ENCODE measurements at places on chromosomes 3 and 15.

- DNase-seq: no peak
These were observed 135.1 kb downstream of the TBL1XR1 start for GRCh38 chr3:177062052-177062732.

- DNase-seq: no peak
These were observed 1.1 kb upstream of the OR4F15 start for GRCh38 chr15:101810876-101811275.

DNA sequence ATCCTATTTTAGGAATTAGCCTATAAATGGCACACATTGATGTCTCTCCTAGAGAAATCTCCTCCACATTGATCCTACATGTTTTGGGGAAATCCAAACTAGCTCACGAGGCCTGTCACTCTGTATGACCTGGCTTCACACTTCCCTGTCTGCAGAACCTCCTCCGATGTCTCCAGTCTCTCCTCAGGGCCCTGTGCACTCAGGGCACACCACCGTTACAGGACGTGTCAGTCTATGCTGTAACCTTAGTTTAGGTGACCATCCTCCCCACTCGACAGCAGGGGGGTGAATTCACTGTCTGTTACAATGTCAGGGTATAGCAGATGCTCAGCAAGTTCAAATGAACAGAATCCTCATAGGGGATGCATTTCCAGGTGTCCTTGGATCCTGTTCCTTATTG, 249.1 kb downstream of the OCA2 start:
- DNase-seq: no peak

- DNase-seq: peak; percentile 37
These were observed 128.3 kb downstream of the ALCAM start for GRCh38 chr3:105495021-105495420.

DNA sequence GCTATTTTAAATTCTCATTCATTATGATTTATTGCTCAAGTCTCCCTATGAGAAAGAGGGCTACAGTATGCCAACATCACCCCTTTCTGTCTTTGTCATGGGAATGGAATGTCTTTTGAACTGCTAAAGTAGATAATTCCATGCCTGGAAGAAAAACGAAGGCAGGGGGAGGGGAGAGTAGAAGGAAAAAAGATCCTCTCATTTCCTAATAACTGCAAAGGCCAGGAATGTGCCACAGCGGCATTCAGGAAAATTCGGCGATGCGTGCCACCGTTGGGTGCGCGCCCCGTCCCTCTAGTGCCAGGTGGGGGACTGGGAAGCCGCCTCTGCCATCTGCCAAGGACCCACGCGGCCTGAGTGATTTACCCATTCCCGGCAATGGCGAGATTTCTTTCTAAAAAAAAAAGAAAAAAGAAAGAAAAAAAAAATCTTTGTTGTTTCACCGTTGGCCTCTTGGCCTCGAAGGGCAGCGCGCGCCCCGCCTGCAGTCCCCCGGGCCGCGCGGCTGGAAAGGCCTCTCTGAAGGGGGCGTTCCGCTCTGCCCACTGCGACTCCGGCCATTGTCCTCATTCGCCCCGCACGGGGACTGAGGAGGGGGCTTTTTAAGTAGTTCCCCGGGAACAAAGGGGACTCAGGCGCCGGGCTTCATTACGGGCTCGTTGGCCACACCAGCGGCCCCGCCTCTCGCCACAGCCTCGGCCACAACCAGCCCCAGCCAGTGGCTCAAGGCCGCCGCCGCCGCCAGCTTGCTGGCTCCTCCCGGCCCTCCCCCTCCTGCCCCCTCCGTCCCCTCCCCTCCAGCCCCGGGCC, 54.5 kb downstream of the CPN2 start:
- DNase-seq: no peak

DNA sequence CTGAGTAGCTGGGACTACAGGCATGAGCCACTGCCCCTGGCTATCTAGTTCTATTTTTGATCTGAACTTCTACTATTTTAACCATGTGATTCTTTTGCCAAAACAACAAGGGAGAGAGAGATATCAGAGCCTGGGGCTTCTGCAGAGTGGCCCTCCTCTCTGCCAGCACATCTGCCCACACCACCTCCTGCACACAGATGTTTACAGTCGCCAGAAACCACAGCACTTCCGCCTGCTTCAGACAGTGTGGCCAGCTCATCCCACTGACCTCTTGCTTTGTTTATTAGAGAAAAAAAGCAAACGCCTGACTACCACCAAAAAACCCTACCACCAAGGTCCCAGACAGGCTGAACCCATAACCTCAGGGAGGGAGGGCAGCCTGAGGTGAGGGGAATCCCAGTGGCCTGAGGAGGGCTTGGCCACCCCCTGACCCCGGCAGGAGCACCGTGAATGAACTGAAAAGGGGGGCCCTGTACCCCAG, 85.9 kb upstream of the ABHD2 start:
- DNase-seq: peak; percentile 33

- no peak for DNase-seq
These were observed 204.7 kb downstream of the SV2B start for GRCh38 chr15:91304786-91305185.

DNA sequence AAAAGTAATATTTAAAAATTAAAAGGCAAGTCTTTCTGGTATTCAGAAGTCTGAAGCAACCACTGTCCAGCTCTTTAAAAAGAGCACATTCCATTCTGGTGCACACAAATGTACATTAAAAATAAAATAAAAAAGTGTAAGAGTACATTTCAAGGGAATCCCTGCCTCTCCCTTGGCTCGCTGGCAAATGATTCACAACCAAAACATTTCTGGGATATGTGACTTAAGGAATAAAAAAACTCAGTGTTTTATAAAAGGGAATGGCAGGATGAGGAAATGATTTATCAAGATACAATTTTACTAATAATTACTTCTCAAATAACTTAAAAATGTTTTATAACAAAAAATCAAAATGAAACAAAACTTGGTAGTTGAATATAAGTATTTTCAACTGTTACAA, 23.8 kb upstream of the ANXA2 start:
- DNase-seq: no peak

- no peak for DNase-seq
These were observed 40.6 kb downstream of the ITPR1 start for GRCh38 chr3:4533489-4534443.

GRCh38 chr15:75452364-75452864, 924 bp upstream of the SIN3A start:
- DNase-seq: no peak

- no peak for DNase-seq
These were observed 41.2 kb downstream of the LIPC start for GRCh38 chr15:58472821-58473581.

GRCh38 chr3:70863049-70863448, 550.6 kb upstream of the MDFIC2 start:
- DNase-seq: no peak

DNA sequence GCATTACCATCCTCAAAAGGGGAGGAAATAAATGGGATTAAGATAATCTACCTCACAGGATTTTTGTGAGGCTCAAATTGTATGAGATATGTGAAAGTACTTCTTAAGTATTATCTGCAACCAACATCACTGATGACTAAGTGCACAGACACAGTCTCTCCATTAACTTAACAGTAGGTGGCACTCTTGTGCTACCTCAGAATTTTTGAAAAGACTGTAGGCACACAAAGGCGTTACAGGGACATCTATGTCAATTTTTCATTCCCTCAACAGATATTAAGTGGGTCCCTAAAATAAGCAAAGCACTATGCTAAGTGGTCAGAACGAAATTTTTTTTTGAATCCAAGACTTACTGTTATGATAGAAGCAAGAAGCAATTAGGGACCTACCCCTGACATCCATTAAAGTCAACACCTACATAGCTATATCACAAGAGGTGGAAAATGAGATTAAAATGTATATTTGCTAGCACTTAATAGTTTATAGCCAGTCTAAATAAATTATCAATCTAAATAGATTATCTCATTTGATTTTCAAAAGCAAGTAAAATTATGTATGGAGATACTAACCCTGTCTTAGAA, 52.9 kb downstream of the RYK start:
- peak; percentile 24 for DNase-seq

- DNase-seq: no peak
These were observed 8.6 kb downstream of the CLEC3B start for GRCh38 chr3:45034612-45035252.
